ENCODE measurements at places on chromosomes 5 and 9. TPM values are rescaled to one million over a fixed set of nuclear protein-coding genes. Genes with fewer than 3 reads are reported as not detected.
A peak's percentile ranks its signal among the peaks of the same experiment; 100 is the strongest.

The SPAG8 gene
- 20.6 TPM for total RNA-seq

- peak; percentile 56 for DNase-seq
- H3K4me3 ChIP-seq: no peak overlapping the region
- H3K27ac ChIP-seq: peak overlapping the region; percentile 55
These were observed 29.9 kb downstream of the CSF2 start for GRCh38 chr5:132103332-132103951.

DNA sequence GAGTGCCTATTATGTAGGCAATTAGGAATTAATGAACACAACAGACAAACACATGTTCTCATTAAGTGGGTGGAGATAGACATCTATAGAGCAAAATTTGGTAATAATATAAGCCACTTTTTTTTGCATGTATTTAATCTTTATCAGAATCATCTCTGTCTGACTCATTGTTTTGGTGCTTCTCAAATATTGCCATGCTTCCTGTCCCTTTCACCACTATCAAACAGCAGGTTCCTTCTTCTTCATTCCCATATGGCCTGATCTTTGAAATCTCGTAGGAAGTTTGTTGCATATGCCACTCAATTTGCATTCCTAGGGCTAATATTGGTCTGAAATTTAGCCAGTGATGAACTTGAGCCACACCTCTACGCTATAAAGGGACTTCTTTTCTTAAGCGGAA lies 128.9 kb upstream of the SPEF2 start:
- peaks cover 23% of the 10 kb centered on the region for H3K4me1 ChIP-seq
- H3K27me3 ChIP-seq: no peaks in the 10 kb centered on the region
- no peak for DNase-seq
- no peak overlapping the region for H3K4me3 ChIP-seq
- H3K27ac ChIP-seq: no peak overlapping the region
- H3K36me3 ChIP-seq: no peaks in the 10 kb centered on the region

The GRXCR2 gene
- total RNA-seq: not detected

DNA sequence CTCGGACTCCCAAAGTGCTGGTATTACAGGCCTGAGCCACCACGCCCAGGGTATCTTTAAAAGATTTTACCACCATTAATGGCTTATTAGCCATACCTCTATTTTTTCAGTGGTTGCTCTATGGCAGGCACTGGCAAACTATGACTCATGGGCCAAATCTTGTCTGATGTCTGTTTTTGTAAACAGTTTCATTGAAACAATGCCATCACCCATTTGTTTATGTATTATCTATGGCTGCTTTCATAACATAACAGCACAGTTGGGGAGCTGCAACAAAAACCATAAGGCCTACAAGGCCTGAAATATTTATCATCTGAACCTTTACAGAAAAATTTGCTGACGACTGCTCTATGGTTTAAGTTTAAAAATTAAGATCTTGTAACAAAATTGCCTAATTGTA lies 66.8 kb downstream of the SLC38A9 start:
- H3K4me3 ChIP-seq: no peak overlapping the region
- peaks cover 4% of the 10 kb centered on the region for H3K4me1 ChIP-seq
- DNase-seq: peak; percentile 13
- no peak overlapping the region for H3K27ac ChIP-seq

- no peaks in the 10 kb centered on the region for H3K36me3 ChIP-seq
- H3K4me3 ChIP-seq: no peak overlapping the region
- H3K27ac ChIP-seq: no peak overlapping the region
- H3K4me1 ChIP-seq: no peaks in the 10 kb centered on the region
- DNase-seq: no peak
- no peaks in the 10 kb centered on the region for H3K27me3 ChIP-seq
These were observed 104.7 kb upstream of the ISL1 start for GRCh38 chr5:51278539-51278938.

DNA sequence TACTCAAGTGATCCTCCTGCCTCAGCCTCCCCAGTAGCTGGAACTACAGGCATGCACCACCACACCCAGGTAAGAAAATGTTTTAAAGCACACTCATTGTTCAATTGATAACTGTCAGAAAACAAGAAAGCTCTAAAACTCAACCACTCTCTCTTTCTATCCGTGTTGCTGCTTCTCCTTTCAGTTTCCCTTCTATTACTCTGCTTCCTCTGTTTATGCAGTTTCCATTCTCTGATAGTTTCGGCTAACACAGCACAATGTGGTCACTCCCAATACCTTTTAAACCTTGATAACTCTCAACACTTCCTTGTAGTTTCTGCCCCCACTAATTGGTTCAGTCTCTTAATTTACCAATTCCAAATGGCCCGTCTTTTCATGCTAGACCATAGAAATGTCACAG lies 59.2 kb upstream of the NR4A3 start:
- H3K4me3 ChIP-seq: no peak overlapping the region
- DNase-seq: no peak
- H3K27ac ChIP-seq: no peak overlapping the region
- no peaks in the 10 kb centered on the region for H3K4me1 ChIP-seq
- no peaks in the 10 kb centered on the region for H3K27me3 ChIP-seq

DNA sequence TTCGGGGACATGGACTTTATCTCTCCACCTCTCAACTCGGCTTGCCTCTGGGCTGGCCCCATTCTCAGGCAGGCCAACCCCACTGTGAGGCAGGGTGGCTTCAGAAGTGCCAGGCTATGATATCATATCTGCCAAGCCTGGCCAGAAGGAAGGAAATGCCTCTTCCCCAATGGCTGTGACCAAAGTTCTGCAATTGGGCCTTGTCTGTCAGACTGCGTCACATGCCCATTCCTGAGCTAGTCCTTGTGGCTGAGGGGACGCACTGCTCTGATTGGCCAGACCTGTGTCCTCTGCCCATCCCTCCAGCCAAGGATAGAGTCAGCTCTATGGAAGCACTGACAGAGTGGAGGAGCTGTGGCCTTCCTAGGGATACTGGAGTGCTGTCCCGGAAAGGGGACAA lies 11.9 kb downstream of the SMIM23 start:
- no peaks in the 10 kb centered on the region for H3K36me3 ChIP-seq
- no peak overlapping the region for H3K27ac ChIP-seq
- H3K4me3 ChIP-seq: no peak overlapping the region
- H3K4me1 ChIP-seq: peaks cover 14% of the 10 kb centered on the region
- H3K27me3 ChIP-seq: no peaks in the 10 kb centered on the region

The SPOCK1 gene
- 0.48 TPM for total RNA-seq

DNA sequence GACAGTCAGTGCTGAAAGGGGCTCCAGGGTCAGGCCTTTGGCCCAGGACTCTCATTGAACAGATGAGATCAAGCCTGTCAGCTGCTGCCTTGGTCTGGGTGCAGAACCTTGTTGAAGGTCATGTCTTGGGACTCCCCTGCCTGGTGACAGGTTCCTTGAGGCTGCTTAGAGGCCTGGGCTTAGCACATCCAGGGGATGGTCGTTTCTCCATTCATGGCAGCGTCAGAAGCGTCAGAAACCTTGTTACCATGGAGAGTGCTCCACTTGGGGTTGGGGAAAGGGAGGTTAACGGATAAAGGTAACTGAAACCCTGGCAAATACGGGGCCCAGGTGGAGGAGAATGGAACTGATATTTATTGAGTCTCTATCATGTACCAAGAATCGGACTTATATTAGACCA lies 8.8 kb downstream of the ARPC5L start:
- DNase-seq: no peak
- H3K4me3 ChIP-seq: peak overlapping the region; percentile 92
- H3K36me3 ChIP-seq: peaks cover 21% of the 10 kb centered on the region
- H3K27ac ChIP-seq: peak overlapping the region; percentile 94
- no peaks in the 10 kb centered on the region for H3K27me3 ChIP-seq
- peaks cover 8% of the 10 kb centered on the region for H3K4me1 ChIP-seq

The CARTPT gene
- total RNA-seq: not detected

The GARIN3 gene
- total RNA-seq: not detected

The CCDC69 gene
- total RNA-seq: 15.4 TPM

GRCh38 chr9:23635276-23635675 lies 190.8 kb downstream of the ELAVL2 start:
- no peaks in the 10 kb centered on the region for H3K27me3 ChIP-seq
- H3K4me1 ChIP-seq: no peaks in the 10 kb centered on the region
- no peaks in the 10 kb centered on the region for H3K36me3 ChIP-seq
- no peak for DNase-seq
- H3K4me3 ChIP-seq: no peak overlapping the region

The SLC27A6 gene
- total RNA-seq: 0.83 TPM

DNA sequence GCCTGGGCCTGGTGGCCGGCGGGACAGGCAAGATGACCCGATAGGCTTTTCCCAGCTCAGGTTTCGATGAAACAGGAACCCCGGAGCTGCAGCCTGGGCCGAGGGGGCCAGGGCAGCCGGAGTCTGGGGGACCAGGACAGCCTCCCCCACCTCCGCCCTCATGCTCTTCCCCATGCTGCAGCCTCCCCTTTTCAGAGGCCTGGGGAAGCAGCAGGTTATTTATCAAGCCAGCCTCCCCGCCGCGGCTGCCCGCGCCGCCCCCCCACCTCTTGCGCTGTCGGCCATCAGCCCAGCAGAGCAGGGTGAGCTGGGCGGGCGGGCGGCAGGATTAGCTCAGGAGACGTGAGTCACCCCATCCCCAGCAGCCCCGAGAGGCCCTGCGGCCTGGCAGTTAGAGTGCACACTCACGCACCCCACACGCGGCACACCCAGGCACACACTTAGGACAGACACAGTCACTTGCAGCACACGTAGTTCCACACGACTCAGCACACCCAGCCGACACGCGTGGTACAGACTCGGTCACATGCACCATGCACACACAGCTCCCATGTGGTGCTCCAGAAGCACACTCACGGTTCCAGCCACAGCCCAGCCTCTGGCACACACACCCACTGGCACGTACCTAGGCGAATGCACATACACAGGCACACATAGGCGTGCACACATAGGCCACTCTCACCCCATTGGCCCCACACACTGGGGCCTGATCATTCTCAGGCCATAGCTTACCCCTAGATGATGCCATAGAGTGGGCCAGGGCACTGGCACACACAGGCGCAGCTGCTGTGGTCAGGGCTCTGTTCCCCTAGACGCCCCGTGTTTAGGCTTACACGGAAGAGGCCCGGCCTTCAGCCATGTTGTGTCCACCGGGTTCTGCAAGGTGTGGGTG lies 13.0 kb downstream of the CXXC5 start:
- peaks cover 36% of the 10 kb centered on the region for H3K4me1 ChIP-seq
- H3K27me3 ChIP-seq: no peaks in the 10 kb centered on the region
- H3K27ac ChIP-seq: peak overlapping the region; percentile 88
- no peak overlapping the region for H3K4me3 ChIP-seq
- no peaks in the 10 kb centered on the region for H3K36me3 ChIP-seq
- DNase-seq: peak; percentile 76

- no peaks in the 10 kb centered on the region for H3K27me3 ChIP-seq
- DNase-seq: peak; percentile 57
- H3K27ac ChIP-seq: peak overlapping the region; percentile 92
- H3K4me1 ChIP-seq: no peaks in the 10 kb centered on the region
- peaks cover 7% of the 10 kb centered on the region for H3K36me3 ChIP-seq
- peak overlapping the region; percentile 79 for H3K4me3 ChIP-seq
These were observed 791 bp downstream of the SLC2A8 start for GRCh38 chr9:127397646-127398274.

The ZBTB5 gene
- total RNA-seq: 21.9 TPM

DNA sequence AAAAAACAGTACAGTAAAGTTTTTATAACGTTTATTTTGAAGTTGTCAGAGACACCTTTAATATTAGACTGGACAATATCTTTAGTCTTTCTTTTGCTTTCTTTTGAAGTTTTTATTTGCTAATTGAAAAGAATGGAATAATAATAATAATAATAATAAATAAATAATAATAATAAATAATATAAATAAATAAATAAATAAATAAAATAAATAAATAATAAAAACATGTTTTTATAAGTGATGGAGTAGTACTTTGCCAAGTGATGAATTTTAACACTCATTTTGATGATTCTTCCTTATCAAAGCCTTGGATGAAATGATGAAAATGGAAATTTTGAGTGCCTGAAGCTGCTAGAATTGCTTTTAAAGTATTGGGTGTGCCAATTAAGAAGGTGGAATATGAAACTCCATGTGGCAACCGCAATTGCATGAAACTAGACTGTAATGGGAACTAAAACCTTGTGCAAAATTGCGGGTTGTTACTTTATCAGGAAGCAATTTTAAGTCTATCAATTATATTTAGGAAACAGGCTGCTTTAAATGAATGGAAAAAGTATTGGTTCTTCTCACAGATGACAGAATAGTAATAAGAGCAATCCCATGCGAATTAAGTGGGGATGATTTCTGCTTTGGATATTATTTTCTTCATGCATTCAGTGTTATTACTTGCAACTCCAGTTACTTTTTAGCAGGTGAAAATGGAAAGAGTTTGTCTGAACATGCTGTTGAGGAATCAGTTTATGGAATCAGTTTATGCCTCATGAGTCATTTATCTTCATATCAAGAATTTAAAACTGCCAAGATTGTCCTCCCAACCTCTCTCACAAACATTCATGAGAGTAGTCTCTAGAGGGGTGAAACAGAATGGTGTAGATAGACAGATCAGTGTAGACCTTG lies 4.6 kb downstream of the ANXA1 start:
- H3K4me3 ChIP-seq: no peak overlapping the region
- peaks cover 5% of the 10 kb centered on the region for H3K4me1 ChIP-seq
- H3K36me3 ChIP-seq: no peaks in the 10 kb centered on the region
- H3K27me3 ChIP-seq: no peaks in the 10 kb centered on the region
- no peak for DNase-seq

The KIF4B gene
- not detected for total RNA-seq

- H3K27ac ChIP-seq: no peak overlapping the region
- no peak overlapping the region for H3K4me3 ChIP-seq
- H3K4me1 ChIP-seq: no peaks in the 10 kb centered on the region
- no peaks in the 10 kb centered on the region for H3K36me3 ChIP-seq
- peak; percentile 46 for DNase-seq
- H3K27me3 ChIP-seq: no peaks in the 10 kb centered on the region
These were observed 339.2 kb downstream of the PIK3R1 start for GRCh38 chr5:68554571-68555279.

The AIF1L gene
- 16.5 TPM for total RNA-seq

The DNAJB5 gene
- 4.5 TPM for total RNA-seq

The IFNB1 gene
- total RNA-seq: not detected
